ENCODE measurements at places on chromosomes 1 and 21.

DNA sequence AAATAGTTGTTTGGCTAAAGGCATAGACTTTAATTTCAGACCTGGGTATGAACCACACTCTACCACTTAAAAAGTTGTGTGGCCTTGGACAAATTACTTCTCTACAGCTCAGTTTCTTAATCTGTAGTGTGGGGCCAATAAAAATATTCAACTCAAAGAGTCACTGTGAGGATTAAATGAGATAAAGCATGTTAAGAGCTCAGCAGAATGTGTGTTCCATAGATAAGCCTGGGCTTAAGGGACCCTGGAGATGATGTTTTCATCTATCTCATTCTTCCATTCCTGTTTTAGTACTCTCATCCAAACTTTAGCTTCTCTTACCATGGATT, 17.7 kb downstream of the S100A10 start:
- DNase-seq = no peak

- DNase-seq = no peak
Measured at GRCh38 chr21:26539566-26539965, 33.5 kb downstream of the CYYR1 start.

DNA sequence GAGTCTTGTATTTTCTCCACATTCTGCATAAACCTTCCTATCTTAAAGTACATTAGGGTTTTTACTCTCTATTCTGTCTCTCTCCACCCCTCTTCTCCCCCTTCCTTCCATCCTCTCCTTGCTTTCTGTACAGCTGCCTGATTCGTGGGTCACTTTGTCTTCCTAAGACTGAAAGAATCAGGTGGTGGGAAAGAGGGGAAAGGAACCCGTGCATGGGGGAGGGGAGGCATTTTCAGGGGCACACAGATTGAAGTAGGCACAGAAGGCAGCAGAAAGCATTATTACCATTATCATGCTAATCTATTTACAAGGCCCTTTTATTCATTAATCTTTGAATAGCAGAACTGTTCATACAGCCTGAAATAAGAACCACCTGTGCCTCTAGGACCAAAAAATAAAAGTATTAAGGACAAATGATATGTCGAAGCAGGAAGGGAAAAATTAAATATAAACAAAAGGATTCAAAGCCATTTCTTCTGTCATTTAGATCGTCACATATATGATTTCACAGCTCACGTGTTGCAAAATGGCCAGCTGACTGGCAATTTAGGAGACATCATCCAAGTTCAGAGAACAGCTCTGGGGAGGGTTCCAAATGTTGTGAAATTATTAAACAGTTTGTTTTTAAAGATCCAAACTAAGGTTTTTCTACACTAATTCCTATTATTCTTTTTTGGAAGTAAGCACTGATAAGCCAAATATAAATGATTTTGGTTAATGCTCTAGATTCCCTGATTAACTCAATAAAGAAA, 154.6 kb downstream of the PBX1 start:
- no peak for DNase-seq

GRCh38 chr21:41460578-41461527, 34.8 kb downstream of the MX1 start:
- DNase-seq = peak; percentile 71

GRCh38 chr1:85822696-85823095, 114.5 kb upstream of the ZNHIT6 start:
- no peak for DNase-seq
